GM12878 (cell line): ENCODE measurements at places on chromosomes 12 and 14. TPM values are rescaled to one million over a fixed set of nuclear protein-coding genes. Genes with fewer than 3 reads are reported as not detected.

Gene LRIG3
- 6.1 and 8.5 TPM in 2 replicates for total RNA-seq

Gene IL26
- total RNA-seq, result not detected in 2 replicates

Gene TSFM
- total RNA-seq, result 47.0 and 51.6 TPM in 2 replicates

Gene SYNE2
- total RNA-seq, result 47.8 and 52.7 TPM in 2 replicates

Gene GPR65
- total RNA-seq, result 7.3 and 8.2 TPM in 2 replicates

Gene SOAT2
- total RNA-seq, result 1.6 and 1.9 TPM in 2 replicates
